CD4-positive, alpha-beta T cell treated with Interleukin-4 for 4 hours (primary cell): ENCODE measurements at places on chromosomes 1 and 21.

- no peak for DNase-seq
These were observed 84.6 kb downstream of the MATN1 start for GRCh38 chr1:30638811-30639210.

GRCh38 chr1:35706846-35707600, 11.7 kb downstream of the C1orf216 start:
- peak; percentile 32 for DNase-seq

GRCh38 chr1:31541194-31541593, 35.1 kb upstream of the TINAGL1 start:
- DNase-seq: no peak

DNA sequence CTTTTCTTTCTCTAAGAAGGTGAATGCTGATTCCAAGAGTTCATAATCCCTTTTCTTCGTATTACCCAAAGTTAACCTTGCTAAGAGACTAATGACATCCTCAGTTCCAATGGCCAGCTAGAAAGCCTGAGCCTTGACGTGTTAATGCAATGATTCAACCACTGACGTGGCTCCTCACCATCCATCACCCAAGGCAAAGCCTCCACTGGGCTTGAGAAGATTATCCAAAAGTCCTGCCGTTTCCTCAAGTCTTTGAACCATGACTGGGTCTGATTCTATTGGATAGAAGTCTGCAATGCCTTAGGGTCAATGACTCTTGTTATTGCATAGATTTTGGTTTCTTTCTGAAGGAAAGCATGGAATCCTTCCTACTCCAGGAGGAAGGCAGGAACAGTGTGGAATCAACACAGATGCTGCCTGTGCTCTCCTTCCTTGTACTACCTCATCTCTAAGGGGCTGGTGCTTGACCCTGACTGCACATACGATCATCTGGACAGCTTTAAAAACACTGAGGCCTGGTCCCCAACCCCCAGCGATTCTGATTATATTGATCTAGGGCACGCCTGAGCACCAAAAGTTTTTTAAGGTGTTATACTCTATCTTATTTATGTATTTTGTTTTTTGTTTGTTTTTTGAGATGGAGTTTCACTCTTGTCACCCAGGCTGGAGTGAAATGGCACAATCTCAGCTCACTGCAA, 69.3 kb upstream of the ANGPTL1 start:
- DNase-seq: no peak

DNA sequence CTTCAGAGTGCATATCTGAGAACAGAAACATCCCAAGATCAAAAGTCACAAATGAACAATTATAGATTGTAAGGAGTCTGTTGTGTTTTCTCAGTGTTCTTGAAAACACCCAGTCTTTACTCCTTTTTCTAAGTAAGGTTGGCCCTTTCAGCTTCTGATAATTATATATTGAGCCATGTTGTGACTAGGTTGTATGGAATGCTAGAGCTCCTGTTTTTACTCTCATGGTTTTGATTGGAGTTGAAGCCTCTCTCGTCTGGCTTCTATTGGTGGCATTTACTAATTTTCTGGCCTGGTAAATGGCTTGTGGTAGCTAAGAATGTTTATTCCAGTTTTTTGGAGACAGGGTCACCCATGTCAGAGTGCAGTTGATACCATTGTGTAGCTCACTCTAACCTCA, 84.7 kb downstream of the NDUFS5 start:
- DNase-seq: no peak

DNA sequence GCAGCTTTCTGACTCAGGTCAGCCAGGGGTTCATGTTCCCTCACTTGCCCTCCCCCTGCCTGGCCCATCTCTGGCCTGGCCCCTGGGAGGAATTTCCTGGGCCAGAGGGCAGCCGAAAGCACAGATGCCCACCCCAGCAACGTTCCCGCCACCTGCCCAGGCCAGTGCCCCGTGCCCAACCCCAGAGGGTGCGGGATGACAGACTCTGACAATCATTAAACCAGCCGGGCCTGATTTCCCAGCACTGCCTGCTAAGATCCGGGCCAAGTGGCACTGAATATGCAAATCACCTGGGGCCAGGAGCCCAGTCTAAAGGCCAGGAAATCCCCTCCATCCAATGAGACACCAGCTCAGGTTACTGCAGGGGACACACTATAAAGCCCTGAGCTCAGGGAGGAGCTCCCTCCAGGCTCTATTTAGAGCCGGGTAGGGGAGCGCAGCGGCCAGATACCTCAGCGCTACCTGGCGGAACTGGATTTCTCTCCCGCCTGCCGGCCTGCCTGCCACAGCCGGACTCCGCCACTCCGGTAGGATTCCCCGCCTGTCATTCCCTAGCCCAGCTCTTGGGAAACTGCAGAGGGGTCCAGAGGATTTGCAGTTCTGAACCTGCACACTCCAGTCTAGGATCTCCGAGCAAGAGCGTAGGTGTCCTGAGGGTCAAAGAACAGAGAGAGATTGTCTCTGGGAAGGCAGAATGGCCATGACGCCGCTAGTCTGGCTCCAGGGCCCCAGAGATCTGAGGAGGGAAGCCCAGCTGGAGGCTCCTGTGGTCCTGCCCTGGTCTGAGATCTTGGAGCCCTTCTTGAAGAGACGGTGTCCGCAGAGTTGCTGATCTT, at the start of gene ELF3:
Gene ELF3 (plus strand): TSS at position 408 of the 836 bp plus-strand sequence. CDS start 550 bp downstream, outside the sequence.
- no peak for DNase-seq

GRCh38 chr1:53558739-53559315, 99.6 kb downstream of the DMRTB1 start:
- DNase-seq: no peak
